Left ventricle myocardium inferior (tissue), 1 donor: ENCODE measurements at places on chromosomes 11 and 22. TPM values are rescaled to one million over a fixed set of nuclear protein-coding genes. Genes with fewer than 3 reads are reported as not detected.

HEPN1 gene
- not detected for total RNA-seq

- H3K36me3 ChIP-seq, result no peaks in the 10 kb centered on the region
- no peak overlapping the region for H3K27ac ChIP-seq
- H3K4me1 ChIP-seq, result peaks cover 3% of the 10 kb centered on the region
- DNase-seq, result no peak
- peaks cover 12% of the 10 kb centered on the region for H3K27me3 ChIP-seq
Observed at GRCh38 chr11:1773994-1774550, 10.3 kb upstream of the CTSD start.

- peak; percentile 52 for DNase-seq
- H3K36me3 ChIP-seq, result no peaks in the 10 kb centered on the region
- no peaks in the 10 kb centered on the region for H3K27me3 ChIP-seq
- H3K4me1 ChIP-seq, result peaks cover 55% of the 10 kb centered on the region
- peak overlapping the region; percentile 99 for H3K27ac ChIP-seq
- peak overlapping the region; percentile 76 for H3K4me3 ChIP-seq
Observed at GRCh38 chr11:68120273-68121066, 718 bp downstream of the CHKA start.

FZD4 gene
- 26.5 TPM for total RNA-seq

- no peaks in the 10 kb centered on the region for H3K27me3 ChIP-seq
- no peaks in the 10 kb centered on the region for H3K4me1 ChIP-seq
- no peak overlapping the region for H3K27ac ChIP-seq
- DNase-seq, result no peak
- H3K36me3 ChIP-seq, result no peaks in the 10 kb centered on the region
Observed at GRCh38 chr11:60512651-60513225, 2.5 kb upstream of the MS4A13 start.

DNA sequence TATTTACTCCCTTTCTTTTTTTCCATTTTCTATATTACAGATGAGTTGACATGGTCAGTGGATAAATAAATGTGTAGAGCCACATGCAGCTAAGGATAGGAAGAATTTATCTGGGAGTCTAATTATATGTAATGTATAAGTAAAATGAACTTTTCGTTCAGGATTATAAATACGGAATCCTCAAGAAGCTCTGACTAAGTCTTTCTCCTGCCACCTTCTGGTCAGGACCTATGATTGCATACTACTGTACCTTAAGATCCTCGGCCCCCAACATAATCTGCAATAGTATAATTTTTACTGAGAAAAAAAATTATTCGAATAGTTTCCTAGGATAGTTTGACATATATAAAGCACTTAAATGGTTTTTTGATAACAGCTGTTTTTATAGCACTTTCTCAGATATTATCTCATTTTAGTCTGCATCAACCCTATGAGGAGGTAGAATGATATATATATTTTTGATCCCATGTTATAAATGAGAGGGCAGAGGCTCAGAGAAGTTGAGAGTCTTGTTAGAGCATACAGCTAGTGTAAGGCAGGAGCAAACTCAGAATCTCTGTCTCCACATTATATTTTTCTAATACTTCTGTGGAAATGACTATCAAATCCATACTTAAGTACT, 36.1 kb downstream of the CCDC90B start:
- no peak overlapping the region for H3K4me3 ChIP-seq
- DNase-seq, result no peak
- H3K27me3 ChIP-seq, result no peaks in the 10 kb centered on the region

OR6T1 gene
- not detected for total RNA-seq

RFPL3 gene
- not detected for total RNA-seq

DNA sequence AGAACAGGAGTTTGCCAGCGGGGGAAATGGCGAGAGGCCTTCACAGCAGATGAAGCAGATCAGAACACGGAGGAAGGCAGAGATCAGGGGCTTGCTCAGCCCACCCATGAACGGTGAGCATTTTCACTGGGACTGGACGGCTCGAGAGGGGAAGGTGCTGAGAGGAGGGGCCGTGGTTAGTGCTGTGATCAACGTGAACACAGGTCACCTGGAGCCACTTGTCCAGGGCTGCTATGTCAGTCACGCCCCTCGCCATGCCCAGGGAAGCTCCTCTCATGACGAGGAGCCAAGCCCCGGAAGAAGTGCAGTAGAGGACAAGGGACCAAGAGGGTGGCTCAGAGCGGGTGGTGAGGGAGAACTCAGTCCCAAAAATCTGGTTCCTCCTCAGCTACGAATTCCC, 7.0 kb downstream of the PLA2G6 start:
- H3K27ac ChIP-seq, result no peak overlapping the region
- H3K4me3 ChIP-seq, result no peak overlapping the region
- DNase-seq, result no peak
- H3K27me3 ChIP-seq, result no peaks in the 10 kb centered on the region

GRCh38 chr11:127191689-127192088, 191.1 kb upstream of the KIRREL3 start:
- H3K4me3 ChIP-seq, result no peak overlapping the region
- no peak overlapping the region for H3K27ac ChIP-seq
- no peaks in the 10 kb centered on the region for H3K36me3 ChIP-seq
- H3K4me1 ChIP-seq, result no peaks in the 10 kb centered on the region
- peaks cover 48% of the 10 kb centered on the region for H3K27me3 ChIP-seq
- DNase-seq, result no peak

- no peak overlapping the region for H3K27ac ChIP-seq
- H3K27me3 ChIP-seq, result no peaks in the 10 kb centered on the region
- DNase-seq, result no peak
- no peak overlapping the region for H3K4me3 ChIP-seq
Observed at GRCh38 chr11:3189886-3190583, 24.9 kb upstream of the OSBPL5 start.

GRCh38 chr11:10319702-10320558, 15.1 kb downstream of the ADM start:
- DNase-seq, result no peak
- H3K36me3 ChIP-seq, result no peaks in the 10 kb centered on the region
- no peaks in the 10 kb centered on the region for H3K27me3 ChIP-seq
- H3K27ac ChIP-seq, result no peak overlapping the region
- H3K4me3 ChIP-seq, result no peak overlapping the region
- H3K4me1 ChIP-seq, result peaks cover 37% of the 10 kb centered on the region

- peaks cover 56% of the 10 kb centered on the region for H3K27me3 ChIP-seq
- no peak for DNase-seq
- H3K36me3 ChIP-seq, result no peaks in the 10 kb centered on the region
- peak overlapping the region; percentile 59 for H3K4me3 ChIP-seq
- H3K27ac ChIP-seq, result no peak overlapping the region
Observed at GRCh38 chr22:21031545-21032036, 770 bp downstream of the SLC7A4 start.
